ENCODE measurements at places on chromosomes 2 and 18.
A peak's percentile ranks its signal among the peaks of the same experiment; 100 is the strongest.

DNA sequence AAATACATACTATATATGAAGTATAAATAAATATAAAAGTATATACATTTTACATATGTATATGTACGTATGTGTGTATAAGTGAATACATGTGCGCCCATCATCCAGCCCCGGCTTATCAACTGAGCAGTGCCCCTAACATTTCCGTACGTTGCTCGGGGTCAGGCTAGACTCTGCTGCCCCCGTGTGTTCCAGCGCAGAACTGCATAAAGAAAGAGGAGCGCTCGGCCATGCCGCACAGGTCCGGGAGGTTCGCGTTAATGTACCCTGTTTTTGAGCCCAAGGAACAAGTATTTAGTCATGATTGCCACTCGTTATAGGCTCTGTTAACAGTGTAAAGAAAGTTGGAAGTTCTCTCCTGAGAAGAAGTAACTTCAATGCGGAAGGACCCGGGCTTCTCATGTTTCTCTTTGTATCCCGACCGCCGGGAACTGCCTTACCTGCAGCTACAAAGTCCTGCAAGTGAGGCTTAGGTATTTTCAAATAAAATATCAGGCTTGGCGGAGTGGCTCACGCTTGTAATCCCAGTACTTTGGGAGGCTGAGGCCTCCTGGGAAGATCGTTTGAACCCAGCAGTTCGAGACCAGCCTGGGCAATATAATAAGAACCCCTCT is 55.7 kb downstream of the CD8B2 start:
- DNase-seq, result no peak

DNA sequence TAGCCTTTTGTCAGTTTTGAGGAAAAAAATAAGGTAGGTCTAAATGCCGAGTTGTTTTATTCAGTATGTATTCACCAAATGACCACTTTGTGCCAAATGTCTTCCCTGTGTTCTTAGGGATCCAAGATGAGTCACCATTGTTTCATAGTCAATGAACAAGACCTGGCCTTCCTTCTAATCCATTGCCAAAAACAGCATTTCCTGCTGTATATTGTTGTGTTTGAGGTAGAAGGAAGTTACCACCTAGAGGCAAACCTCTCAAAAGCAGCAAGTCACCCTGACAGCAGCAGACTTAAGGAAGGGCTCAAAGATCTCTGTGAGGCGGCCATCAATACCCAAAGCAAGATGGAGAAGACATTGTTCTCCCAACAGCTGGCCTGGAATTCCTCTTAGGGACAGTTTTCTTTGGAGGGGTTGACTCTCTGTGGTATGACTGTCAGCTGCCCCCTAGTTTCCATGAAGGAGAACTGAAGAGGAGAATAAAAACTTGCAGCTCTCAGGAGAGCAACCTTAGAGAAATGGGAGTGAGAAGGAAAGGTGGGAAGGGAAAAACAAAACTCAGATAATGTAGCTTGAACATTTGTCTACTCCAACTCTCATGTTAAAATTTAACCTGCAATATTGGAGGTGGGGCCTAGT is 328.3 kb downstream of the LRATD1 start:
- no peak for DNase-seq

DNA sequence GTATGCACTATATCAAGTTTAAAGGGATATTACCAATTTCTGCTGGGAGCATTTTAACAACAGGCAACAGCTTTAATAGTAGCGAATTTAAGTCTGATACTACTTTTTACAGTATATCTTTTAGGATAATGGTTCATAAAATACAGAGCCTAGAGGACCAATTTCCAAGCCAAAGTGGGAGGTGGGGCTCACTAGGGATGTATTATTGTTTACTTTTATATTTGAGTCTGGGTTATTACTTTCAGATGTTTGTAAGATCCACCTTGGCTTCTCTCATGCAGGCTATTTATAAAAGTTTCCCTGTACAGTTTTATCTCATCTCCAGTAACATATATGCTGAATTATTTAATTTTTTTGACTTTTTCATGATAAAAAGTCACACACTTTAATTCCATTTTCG is 242.0 kb downstream of the CMPK2 start:
- no peak for DNase-seq

GRCh38 chr2:64876137-64876647 is 113.0 kb upstream of the SLC1A4 start:
- peak; percentile 78 for DNase-seq

DNA sequence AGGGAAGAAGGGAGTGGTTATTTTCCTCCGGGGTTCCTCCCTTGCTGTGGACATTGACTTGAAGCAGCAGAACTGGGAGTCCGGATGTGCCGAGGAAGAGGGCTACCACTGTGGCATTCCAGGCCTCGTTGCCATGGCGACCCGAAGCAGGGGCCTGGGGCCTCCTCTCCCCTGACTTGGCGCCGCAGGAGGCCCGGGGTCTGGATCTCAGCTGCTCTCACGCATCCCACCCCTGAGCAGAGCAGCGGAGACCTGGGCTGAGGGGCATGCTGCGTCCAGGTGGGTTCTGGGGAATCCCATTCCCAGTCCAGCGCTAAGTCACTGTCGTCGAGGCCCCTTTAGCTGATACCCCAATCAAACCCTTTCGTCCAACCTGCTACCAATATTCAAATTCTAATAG is 100.2 kb downstream of the BCL11A start:
- DNase-seq, result no peak

DNA sequence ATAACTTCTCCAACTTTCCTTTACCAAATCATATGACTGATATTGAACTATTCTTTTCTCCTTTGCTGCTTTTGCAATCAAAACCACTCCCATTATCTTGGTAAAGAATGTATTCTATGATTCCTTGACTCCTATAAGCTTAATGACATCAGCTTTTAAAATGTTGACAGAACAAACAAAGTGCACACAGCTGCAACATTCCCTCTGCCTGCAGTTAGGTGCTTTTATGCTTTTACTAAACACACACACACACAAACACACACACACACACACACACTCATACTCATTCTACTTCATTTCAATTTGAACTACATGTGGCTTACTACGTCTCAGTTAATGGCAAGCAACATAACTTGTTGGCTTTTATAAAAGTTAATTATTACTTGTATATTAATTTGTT is 946.6 kb downstream of the DPP10 start:
- no peak for DNase-seq

- DNase-seq, result no peak
Observed at GRCh38 chr2:241317391-241317790, 1.7 kb downstream of the SEPTIN2 start.

GRCh38 chr18:3481696-3482210 is 31.8 kb downstream of the TGIF1 start:
- DNase-seq, result no peak
